ENCODE measurements at places on chromosomes 16 and 17. TPM values are rescaled to one million over a fixed set of nuclear protein-coding genes. Genes with fewer than 3 reads are reported as not detected.
A peak's percentile ranks its signal among the peaks of the same experiment; 100 is the strongest.

Gene PIK3R6
- polyA plus RNA-seq: 0.03 TPM

Gene SMG1
- 11.2 TPM for polyA plus RNA-seq

Gene KRTAP4-3
- not detected for polyA plus RNA-seq

Gene TP53TG3F
- 0.02 TPM for polyA plus RNA-seq

Gene BEAN1
- polyA plus RNA-seq: not detected

Gene MMP25
- 0.05 TPM for polyA plus RNA-seq

Gene TBC1D3E
- not detected for polyA plus RNA-seq

Gene HAS3
- 52.4 TPM for polyA plus RNA-seq

Gene ZNF469
- polyA plus RNA-seq: 0.24 TPM

- H3K27me3 ChIP-seq: no peaks in the 10 kb centered on the region
- DNase-seq: no peak
- no peaks in the 10 kb centered on the region for H3K4me1 ChIP-seq
Observed at GRCh38 chr17:14061666-14062560, 7.4 kb upstream of the COX10 start.

DNA sequence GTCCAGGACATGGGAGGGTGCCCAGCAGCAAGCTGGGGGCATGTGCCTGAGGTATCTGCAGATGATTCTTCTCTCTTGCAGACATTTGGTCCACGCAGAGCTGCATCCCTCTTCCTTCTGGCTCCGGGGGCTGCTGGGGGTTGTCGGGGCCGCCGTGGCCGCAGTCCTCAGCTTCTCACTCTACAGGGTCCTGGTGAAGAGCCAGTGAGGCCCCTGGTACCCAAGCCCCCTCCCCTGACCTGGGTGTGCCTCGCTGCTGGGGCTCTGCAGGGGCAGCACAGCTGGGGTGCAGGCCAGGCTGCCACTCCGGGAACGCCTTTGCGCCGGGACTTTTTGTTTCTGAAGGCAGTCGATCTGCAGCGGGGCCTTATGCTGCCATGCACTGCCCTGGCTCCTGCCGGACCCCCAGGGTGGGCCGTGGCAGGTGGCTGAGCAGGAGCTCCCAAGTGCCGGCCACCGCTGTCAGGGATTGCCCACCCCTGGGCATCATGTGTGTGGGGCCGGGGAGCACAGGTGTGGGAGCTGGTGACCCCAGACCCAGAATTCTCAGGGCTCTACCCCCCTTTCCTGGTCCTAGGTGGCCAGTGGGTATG lies 2.0 kb upstream of the RHBDL1 start:
- no peak overlapping the region for H3K4me3 ChIP-seq
- H3K27me3 ChIP-seq: no peaks in the 10 kb centered on the region
- DNase-seq: no peak
- H3K4me1 ChIP-seq: peaks cover 18% of the 10 kb centered on the region

DNA sequence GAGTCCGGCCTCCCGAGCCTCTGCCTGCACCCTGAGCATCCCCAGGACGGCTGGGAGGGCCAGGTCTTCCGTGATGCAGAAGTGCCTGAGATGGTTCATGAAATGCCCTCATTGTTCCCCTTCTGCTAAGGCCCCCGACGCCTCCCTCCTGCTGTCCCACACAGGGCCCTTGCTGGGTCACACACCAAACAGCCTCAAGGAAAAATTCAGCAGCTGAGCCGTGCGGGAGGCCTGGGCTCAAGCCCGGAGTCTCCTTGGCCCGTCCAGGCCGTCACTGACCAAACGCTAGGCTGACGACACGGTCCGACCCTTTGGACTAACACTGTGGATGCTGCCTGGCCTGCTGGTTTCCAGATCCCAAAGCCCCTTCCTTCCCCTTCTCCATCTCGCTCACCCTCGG lies 90.2 kb downstream of the RTN4RL1 start:
- no peaks in the 10 kb centered on the region for H3K27me3 ChIP-seq
- no peaks in the 10 kb centered on the region for H3K36me3 ChIP-seq
- no peak for DNase-seq
- no peak overlapping the region for H3K27ac ChIP-seq

DNA sequence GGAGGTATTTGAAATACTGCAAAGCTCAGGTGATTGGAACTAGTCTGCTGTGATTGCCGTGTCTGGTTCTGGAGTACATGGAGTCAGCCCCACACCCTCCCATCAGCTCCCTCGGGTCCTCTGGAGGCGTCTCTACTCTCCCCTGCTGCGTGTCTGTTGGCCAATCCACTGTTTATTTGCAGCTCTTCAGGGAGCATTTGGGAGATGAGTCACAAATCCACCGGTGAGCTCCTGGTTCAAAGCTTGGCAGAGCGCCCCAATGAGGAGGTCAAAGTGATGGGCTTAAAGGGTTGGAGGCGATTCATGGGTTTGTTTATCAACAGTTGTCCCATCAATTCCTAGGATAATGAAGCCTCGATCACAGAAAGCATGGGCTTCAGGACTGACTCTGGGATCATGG lies 14.6 kb downstream of the CALB2 start:
- H3K27me3 ChIP-seq: no peaks in the 10 kb centered on the region
- DNase-seq: no peak
- no peak overlapping the region for H3K27ac ChIP-seq

GRCh38 chr17:42806249-42806648 lies 7.6 kb downstream of the CNTD1 start:
- H3K27me3 ChIP-seq: no peaks in the 10 kb centered on the region
- no peak overlapping the region for H3K4me3 ChIP-seq
- no peak for DNase-seq

GRCh38 chr16:89805136-89805905 lies 11.1 kb downstream of the FANCA start:
- no peak overlapping the region for H3K27ac ChIP-seq
- peaks cover 6% of the 10 kb centered on the region for H3K4me1 ChIP-seq
- DNase-seq: no peak
- no peak overlapping the region for H3K4me3 ChIP-seq
- peaks cover 4% of the 10 kb centered on the region for H3K36me3 ChIP-seq

GRCh38 chr16:50265260-50265659 lies 1.1 kb upstream of the ADCY7 start:
- H3K27ac ChIP-seq: peak overlapping the region; percentile 82
- no peaks in the 10 kb centered on the region for H3K36me3 ChIP-seq
- H3K4me1 ChIP-seq: peaks cover 18% of the 10 kb centered on the region
- no peak overlapping the region for H3K4me3 ChIP-seq
- H3K27me3 ChIP-seq: no peaks in the 10 kb centered on the region

- no peak for DNase-seq
- no peak overlapping the region for H3K27ac ChIP-seq
- H3K27me3 ChIP-seq: no peaks in the 10 kb centered on the region
- H3K4me1 ChIP-seq: peaks cover 7% of the 10 kb centered on the region
- no peaks in the 10 kb centered on the region for H3K36me3 ChIP-seq
Observed at GRCh38 chr16:88014252-88014781, 63.1 kb downstream of the BANP start.

DNA sequence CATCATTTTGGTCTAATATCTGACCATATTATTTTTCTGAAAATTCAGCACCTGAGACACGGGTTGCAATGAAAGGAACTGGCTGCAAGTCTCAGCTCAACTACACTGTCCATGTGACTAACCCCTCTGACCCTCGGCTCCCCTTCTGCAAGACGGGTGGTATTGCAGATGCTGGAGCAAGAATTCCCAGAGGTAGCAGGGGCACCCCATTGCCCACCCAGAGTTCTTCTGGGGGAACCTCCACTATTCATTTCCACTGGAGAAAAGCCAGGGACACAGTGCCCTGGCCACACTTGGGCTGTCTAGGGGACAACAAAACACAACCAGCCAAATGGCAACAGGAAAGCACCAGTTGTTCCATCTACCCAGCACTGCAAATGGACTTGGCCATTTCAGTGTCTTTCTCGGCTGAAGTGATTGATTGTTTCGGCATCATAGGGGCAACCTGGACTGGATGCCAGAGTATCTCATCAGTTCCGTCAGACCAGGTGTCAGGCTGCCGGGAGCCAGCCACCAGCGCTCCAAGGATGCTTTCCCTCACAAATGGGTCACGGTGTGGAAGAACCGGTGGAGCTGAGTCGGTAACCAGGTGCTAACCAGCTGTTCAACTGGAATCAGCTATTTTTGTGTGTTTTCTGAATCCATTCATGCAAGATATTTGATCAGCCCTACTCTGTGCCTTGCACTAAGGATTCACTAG lies 58.1 kb downstream of the C16orf78 start:
- H3K4me1 ChIP-seq: no peaks in the 10 kb centered on the region
- H3K27me3 ChIP-seq: no peaks in the 10 kb centered on the region
- no peaks in the 10 kb centered on the region for H3K36me3 ChIP-seq
- no peak overlapping the region for H3K4me3 ChIP-seq

GRCh38 chr17:72158895-72159885 lies 38.4 kb downstream of the SOX9 start:
- H3K27ac ChIP-seq: no peak overlapping the region
- H3K4me1 ChIP-seq: no peaks in the 10 kb centered on the region
- H3K36me3 ChIP-seq: no peaks in the 10 kb centered on the region
- no peak overlapping the region for H3K4me3 ChIP-seq

Measured in SK-N-SH (cell line).